ENCODE measurements at places on chromosomes 12 and 14.

DNA sequence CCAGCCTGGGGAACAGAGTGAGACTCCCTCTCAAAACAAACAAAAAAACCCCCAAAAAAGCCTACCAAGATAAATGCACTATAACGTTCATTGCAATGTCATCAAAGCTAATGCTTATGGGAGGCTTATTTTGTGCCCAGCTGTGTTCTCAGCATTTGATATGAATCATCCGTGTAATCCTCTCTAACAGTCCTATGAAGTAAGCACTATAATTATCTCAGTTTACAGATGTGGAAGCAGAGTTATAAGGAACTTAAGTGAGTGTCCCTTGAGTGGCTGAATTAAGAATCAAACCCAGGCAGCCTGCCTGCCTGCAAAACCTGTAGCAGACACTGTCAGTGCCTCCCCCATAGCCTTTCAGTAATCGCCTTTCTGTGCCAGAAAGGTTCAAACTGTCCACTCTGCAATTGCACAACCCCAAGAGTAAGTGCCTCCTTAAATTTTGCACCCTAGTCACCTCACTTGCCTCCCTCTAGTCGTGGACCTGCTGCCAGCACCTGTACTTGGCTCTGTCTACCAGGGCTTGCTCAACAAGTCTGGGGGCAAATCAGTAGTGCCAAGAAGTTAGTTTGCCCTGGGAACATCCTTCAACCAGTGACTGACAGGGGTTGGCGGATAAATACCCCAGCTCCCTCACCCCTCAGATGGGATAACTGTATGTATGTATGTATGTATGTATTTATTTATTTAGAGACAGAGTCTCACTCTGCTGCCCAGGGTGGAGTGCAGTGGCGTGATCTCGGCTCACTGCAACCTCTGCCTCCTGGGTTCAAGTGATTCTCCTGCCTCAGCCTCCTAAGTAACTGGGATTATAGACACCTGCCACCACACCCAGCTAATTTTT is 23.8 kb upstream of the PPP1CC start:
- no peak for DNase-seq

DNA sequence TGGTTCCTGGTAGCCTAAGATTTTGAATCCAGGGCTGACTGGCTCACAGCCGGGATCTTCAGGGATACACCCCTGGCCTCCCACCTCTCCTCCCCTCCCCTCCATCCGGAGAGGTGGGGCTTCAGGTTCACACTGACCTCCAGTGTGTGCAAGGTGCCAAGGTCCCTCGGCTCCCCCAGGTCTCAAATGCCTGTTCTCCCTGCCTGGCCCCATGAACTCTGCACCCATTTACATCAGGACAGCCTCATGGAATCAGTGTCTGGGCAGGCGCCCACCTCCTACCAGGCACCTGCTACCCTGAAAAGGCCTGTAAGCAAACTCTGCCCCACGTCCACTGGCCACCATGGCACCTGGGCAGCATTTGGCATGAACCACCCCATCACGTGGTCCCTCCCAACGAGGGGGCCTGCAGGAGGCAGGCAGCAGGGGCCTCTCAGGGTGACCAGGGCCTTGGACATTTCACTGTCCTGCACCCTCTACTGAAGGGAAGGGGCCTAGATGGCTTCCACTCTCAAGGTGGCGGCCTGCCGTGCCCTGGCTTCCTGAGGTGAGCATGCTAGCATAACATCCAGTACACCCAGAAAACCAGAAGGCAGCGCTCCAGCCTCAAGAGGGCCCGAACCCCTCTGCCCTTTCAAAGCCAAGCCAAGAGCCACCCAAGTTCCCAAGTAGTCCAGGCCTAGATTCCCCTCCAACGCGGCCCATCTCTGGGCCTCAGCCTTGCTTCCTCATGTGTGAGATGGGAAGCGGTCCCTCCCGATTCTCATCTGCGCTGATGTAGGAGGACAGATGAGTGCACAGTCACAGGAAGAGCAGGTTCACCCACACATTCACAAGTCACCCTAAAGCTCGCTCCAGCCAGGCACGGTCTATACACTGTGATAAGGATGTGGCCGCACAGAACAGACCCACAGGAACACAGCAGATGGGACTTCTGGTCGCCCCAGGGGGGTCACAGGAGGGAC is 37.3 kb downstream of the CCDC85C start:
- DNase-seq, result no peak

DNA sequence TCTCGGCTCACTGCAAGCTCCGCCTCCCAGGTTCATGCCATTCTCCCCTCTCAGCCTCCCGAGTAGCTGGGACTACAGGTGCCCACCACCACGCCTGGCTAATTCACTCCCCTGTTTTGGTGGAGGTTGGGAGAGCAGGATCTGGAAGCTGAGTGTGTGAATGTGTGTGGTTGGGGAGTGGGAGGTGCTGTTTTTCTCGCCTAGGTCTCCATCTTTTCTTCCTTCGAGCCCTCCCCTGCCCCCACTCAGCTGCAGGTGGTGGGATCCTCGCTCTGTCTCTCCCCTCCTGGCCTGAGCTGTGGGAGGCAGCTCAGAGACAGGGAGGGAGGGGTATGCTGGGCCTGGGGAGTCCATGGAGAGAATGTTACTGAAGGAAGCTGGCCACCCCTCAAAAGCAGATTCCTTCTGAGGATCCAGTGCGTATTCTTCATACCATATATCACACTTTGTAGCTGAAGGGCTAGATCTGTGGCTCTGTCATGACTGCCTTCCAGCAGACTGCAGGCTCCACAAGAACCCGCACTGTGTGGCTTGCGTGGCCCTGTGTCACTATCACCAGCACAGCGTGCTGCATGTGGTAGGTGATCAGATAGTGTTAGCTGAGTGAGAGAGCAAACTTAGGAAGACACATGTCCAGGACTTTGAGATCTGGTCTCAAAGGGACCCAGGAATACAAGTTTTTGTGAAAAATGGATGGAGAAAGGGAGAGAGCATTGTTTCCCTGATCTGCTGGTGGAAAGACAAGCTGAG is 2.8 kb downstream of the KRT83 start:
- no peak for DNase-seq

GRCh38 chr12:106750524-106750923 is 24.0 kb upstream of the RIC8B start:
- no peak for DNase-seq

DNA sequence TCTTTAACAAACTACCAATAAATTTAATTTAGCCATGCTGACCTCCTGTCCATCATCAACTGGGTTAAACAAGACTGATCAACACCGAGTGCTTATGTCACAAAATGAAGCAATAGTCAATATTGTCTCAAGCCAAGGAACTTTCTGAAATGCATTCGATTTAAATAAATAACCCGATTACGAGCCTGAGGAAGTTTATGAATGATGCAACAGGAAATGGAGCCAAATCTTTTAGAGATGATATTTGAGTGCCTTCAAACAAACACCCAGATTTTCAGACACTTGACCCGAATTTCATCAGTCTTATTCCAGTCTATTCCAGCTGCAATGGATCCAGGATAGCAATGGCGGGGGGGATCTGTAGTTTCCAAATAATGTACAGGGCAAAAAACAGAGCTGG is 27.9 kb downstream of the FAR2 start:
- no peak for DNase-seq

DNA sequence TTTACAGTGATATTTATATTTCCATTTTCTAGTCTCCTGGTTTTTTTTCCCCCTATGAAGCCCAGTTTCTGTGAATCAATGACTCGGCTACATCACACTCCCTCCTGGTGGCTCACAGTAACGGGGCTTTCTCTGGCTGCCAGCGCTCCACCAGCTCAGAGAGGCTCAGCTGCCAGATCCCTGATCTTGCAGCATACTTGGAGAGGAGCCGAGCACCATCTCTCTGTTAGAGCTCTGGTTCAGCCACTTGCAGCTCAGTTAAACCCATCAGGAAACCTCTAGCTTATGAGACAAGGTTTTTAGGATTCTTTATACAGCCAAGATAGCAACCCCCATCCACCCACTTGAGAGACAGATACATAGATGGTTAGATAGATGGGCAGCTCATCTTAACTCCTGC is 74.6 kb downstream of the CIT start:
- no peak for DNase-seq

- no peak for DNase-seq
Measured at GRCh38 chr12:114689075-114689994, 5.4 kb upstream of the TBX3 start.

DNA sequence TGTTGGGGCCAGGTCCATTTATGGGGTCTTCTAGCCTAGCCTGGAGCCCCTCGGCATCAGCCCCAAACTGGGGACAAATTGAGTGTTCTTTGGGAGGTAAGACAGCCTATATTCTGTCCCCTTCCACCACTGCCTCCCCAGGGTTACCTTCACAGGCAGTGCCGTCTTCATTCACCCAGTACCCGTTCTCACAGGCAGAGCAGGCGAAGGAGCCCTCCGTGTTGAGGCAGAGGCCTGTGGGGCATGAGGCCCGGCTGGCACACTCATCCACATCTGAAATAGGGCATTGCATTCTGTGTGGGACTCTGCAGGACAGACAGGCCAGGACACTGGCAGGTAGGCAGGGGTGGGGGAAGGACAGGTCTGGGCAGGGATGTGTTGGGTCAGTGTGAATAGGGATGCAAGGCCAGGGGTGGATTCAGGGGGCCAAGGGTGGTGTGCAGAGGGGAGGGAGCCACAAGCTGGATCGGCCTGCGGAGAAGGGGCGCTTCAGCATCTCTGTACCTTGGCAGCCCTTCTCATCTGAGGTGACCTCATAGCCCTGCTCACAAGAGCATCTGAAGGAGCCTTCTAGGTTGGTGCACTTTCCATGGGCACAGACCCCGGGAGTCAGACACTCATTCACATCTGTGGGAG is 16.1 kb downstream of the ISCA2 start:
- no peak for DNase-seq

DNA sequence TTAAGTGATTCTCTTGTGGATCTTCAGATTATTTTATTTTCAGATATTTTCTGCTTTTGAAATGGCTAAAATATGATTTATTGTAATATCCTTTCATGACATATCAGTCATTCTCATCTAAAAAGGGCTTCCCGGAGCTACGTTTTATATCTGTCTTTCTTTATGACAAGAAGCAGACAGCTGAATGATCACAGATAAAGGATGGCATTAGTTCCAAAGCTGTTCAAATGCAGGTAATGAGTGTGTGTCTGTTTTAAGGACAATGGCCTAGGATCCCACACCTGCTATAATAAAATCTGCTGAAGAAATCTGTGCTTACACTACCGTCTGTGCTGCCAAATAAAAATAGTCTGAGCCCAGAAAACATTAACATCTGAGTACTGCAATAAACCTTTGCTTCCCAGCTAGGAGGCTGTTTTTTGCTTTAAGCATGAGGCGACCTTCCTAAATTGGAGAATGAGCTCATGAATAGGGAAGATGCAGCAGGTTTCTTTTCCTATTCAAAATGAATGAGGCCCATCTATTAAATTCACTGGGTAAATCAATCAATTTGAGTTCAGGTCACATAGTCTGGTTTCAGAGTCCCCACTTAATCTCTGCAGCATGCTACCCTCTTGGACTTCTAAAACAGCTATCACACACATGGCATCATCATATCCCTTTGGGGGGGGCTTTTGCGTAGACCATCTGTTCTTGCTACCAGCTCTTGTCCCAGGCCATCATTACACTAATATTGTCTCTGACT is 498.5 kb downstream of the NELL2 start:
- no peak for DNase-seq

GRCh38 chr12:22979854-22980469 is 355.0 kb downstream of the ETNK1 start:
- no peak for DNase-seq

GRCh38 chr12:62260733-62261683 is 804 bp downstream of the USP15 start:
- DNase-seq, result peak; percentile 88

DNA sequence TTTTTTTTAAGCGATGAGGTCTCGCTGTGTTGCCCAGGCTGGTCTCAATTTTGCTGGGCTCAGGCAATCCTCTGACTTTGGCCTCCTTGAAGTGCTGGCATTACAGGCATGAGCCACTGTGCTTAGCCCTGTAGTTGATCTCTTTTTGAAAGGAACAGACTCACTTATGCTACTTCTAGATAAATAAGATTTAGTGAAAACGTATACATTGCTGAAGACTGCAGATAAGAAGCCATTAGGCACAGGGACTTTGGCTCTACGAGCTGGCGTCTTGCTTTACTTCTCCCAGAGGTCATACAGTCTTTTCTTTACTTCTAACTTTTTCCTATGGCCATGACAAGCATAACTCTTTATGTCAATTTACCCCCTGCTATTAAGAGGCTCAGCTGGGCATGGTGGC is 9.4 kb downstream of the PTGR2 start:
- DNase-seq, result no peak

- no peak for DNase-seq
Measured at GRCh38 chr12:116169071-116169470, 108.4 kb downstream of the MED13L start.

- no peak for DNase-seq
Measured at GRCh38 chr14:93033084-93033982, 82.4 kb downstream of the ITPK1 start.

GRCh38 chr12:111327474-111327873 is 41.4 kb downstream of the PHETA1 start:
- no peak for DNase-seq

DNA sequence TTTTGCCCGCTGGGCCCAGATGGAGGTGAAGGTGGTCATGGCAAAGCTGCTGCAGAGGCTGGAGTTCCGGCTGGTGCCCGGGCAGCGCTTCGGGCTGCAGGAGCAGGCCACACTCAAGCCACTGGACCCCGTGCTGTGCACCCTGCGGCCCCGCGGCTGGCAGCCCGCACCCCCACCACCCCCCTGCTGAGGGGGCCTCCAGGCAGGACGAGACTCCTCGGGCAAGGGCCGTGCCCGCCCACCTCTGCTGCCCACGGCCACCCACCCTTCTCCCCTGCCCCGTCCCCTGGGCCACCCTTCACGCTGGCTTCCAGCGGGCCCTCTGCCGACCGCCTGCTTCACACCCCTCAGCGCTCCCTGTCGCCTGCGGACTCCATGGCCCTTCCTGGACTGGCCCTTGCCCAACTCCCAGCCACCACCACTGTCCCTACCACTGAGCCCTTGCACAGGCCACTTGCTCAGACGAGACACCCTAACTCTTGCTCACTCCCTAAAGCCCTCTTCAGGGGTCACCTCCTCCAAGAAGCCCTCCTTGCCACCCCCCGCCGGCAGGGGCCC is 42.5 kb downstream of the CYP46A1 start:
- DNase-seq, result no peak

GRCh38 chr14:70585231-70585630 is 15.2 kb downstream of the MED6 start:
- DNase-seq, result no peak

- no peak for DNase-seq
Measured at GRCh38 chr14:94360945-94361565, 27.3 kb downstream of the SERPINA1 start.

GRCh38 chr14:57402173-57402852 is 11.9 kb downstream of the NAA30 start:
- no peak for DNase-seq

DNA sequence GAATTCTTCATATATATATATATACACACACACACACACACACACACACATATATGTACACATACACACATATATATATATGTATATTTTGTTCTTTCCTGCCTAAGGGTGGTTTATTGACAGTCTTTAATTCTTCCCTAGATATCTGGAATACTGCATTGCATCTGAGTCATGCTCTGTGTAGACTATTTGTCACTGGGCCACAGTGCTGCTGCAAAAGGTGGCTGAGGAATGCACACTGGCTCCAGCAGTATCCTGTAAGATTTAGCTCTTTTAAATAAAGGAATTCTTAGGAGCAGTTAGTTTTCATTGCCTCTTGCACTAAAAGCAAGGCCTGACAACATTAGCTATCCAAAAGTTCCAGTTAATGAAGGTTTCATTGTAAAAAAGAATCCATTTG is 200.9 kb downstream of the APAF1 start:
- no peak for DNase-seq

- no peak for DNase-seq
Measured at GRCh38 chr14:23566112-23566777, 1.3 kb downstream of the AP1G2 start.
